Activated CD4-positive, alpha-beta T cell treated with anti-CD3 and anti-CD28 coated beads for 48 hours (primary cell): ENCODE measurements at places on chromosomes 16 and 17.

GRCh38 chr17:8868529-8868951, 1.1 kb upstream of the PIK3R6 start:
- no peak for DNase-seq

- DNase-seq = no peak
Observed at GRCh38 chr16:81836279-81837054, 57.4 kb downstream of the PLCG2 start.

GRCh38 chr16:29760567-29761279, 14.9 kb upstream of the C16orf54 start:
- DNase-seq = no peak

GRCh38 chr17:80422276-80422675, 7.3 kb downstream of the ENDOV start:
- DNase-seq = no peak

DNA sequence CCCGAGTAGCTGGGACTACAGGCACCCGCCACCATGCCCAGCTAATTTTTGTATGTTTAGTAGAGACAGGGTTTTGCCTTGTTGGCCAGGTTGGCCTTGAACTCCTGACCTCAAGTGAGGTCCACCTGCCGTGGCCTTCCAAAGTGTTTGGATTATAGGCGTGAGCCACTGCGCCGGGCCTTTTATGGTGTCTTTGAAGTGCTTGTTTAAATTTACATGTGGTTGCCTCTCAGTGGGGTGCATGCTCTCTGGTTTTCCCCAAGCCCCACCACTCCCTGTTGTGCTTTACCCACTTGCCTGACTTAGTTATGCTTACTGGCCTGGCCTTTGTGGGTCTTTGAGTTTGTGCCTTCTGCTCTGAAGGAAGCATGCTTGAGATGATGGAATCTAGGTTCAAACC, 132.0 kb downstream of the PRKCB start:
- DNase-seq = no peak

DNA sequence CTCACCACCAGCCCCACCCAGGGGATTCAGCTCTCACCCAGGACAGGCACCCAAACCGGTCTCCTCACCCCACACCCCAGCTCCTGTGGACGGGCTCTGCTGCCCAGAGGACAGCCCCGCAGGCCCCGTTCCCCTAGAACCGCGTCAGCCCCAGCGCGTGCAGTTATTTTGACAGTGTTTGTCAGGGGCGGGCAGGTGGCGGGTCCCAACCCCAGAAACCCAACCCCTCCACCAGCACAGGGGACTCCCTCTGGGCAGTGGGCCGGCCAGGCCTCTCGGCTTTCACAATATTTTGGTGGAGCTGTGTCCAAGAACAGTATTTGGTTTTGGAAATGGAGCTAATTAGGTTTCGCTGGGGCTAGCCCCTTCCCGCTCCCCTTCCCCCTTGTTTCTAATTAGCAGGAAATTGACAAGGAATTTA, 44.8 kb downstream of the BAHCC1 start:
- DNase-seq = no peak

- DNase-seq = no peak
Observed at GRCh38 chr16:13448346-13448745, 471.6 kb upstream of the ERCC4 start.

- no peak for DNase-seq
Observed at GRCh38 chr16:86965840-86966550, 351.2 kb downstream of the C16orf95 start.

DNA sequence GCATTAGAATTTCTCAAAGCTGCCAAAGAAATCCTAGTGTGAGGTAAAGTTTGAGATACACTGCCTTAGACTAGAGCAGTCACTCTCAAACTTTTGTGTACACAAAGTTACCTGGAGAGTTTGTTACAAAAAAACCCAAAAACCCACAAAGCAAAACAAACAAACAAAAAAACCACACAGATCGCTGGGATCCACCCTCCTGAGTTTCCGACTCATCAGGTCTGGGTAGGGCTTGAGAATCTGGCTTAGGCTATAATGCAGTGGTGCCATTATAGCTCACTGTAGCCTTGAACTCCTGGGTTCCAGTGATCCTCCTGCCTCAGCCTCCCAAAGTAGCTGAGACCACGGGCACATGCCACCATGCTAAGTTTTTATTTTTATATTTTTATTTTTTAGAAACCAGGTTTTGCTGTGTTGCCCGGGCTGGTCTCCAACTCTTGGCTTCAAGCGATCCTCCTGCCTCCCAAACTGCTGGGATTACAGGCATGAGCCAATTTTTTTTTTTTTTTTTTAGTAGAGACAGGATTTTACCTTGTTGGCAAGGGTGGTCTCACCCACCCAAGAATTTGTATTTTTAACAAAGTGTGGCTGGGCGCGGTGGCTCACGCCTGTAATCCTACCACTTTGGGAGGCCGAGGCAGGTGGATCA, 22.3 kb upstream of the SMG1 start:
- no peak for DNase-seq

DNA sequence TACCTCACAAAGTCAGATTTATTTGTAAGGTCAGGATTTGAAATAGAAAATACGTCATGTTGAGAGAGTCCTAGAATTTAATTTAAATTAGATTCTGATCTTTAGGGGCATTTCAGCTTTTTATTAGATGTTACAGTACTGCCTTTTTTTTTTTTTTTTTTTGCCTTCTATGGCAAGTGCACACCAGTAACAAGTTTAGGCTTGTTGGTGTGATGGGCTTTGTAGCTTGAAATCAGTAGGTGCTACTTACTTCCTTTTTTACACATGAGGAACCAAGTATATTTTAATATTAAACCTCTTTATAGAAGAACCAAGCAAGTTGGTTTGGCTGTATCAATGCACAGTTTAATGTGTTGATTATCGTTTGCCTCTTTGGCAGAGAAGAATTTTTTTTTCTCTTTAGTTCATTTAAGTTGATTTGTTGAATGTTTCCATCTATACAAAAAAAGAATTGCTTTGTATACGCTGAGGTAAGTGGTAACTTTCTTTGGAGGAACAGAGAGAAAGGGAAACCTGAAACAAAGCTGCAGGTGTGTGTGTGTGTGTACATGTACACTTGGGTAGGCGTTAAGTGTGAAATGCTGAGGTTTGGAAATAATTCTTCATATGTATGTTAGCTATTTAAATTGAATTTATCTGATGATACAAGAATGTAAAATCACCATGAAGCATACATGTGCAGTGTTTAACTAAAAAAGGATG, 15.7 kb downstream of the RBL2 start:
- DNase-seq = no peak

GRCh38 chr17:21379080-21379711, 3.0 kb downstream of the KCNJ12 start:
- no peak for DNase-seq

- no peak for DNase-seq
Observed at GRCh38 chr16:80197741-80198201, 343.0 kb upstream of the DYNLRB2 start.

DNA sequence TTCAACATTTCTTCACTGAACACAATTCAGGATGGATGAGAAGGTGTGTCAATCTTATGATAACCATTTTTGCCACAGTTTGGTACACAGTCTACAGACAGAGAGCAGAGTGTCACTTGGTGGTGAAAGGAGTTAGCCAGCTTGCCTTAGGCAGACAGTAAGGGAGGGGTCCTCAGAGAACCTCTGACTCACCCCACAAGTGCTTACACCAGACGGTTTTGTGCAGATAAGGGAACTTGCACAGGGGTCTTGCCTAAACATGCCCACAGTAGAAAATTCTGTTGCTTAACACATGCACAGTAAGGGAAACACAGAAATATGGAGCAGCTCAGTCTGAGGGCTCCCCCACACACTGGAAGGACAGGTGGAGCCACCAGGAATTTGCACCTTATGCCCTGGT, 204.5 kb upstream of the CDH8 start:
- DNase-seq = no peak

DNA sequence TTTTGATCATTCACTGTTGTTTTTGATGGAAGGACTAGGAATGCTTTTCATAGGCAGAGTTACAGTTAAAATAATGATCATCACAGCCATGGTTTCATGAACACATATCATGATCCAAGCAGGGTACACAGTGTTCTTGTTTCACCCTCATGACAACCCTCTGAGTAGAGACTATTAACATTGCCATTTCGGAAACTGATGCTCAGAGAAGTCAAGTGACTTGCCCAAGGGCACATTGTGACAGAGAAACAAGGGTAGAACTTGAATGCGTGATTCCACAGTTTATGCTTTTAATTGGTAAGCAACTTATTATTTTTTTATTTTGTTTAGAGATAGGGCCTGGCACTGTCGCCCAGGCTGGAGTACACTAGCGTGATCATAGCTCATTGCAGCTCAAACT, 202.3 kb downstream of the KATNIP start:
- DNase-seq = no peak

GRCh38 chr17:50134206-50135110, 4.5 kb upstream of the SAMD14 start:
- no peak for DNase-seq

- DNase-seq = no peak
Observed at GRCh38 chr17:41304091-41304490, 1.4 kb upstream of the KRTAP29-1 start.

DNA sequence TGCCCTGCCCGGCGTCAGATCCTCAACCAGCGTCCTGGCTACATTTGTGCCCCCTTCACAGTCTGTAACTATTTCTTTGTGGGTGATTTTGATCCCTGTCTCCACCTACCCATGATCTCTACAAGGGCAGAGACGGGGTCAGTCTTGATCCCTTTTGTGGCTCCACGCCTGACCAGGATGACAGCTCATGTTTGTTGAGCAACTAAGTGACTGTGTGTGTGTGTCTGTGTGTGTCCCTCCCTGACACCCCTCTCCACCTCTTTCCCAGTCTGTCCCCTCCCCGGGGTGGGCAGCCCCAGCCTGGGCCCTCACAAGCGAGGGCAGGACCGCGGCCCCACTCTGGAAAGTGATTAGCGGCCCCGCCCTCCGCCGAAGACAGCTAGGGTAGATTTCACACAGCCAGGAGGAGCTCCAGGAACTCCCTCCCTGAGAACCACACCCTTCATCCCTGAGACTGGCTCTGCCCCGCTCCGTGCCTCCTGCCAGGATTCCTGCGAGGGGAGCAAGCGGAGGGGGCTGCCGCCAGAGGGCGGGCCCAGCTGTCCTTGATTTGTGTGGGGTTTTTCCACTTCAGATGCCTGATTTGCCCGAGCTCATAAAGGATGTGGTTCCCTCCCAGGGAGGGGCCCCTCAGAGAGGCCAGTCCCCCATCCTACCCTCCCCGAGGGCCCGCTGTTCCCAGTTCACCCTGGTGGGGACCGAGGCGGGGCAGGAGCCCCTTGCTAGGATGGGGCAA, 5.3 kb upstream of the HS3ST6 start:
- DNase-seq = no peak

DNA sequence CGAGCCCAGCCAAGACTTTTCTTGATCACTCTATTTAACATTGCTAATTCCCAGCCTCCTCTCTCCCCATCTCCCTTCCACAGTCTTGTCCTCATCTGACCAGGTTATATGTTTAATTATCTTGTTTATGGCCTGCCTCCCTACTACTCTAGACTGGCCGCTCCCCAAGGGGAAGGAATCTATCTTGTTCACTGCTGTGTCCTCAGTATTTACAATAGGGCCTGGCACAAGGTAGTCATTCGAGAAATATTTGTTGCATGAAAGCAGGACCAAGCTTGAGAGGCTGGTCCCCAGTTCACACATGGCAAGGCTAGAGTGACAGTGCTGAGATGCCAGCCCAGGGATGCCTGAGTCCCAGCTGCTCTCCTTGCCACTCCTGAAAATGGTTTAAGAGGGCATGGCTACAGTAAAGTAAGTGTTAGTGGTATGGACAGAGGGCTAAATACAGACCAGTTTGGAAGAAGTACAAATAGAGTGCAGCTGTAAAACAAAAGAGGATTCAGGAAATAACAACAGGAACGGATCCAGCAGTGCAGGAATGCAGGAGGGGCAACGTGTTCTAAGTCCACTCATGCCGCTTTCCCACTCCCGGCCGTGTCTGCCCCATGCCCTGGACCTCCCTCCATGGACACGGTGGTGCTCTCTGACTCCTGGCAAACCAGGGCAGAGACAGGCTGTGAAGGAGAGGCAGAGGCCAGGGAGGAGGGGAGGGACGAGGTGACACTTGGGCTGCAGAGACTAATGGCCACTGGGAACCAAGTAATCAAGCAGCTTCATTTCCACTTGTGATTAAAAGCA, 65.6 kb downstream of the TOM1L2 start:
- DNase-seq = no peak

GRCh38 chr16:72794319-72794718, 253.6 kb downstream of the ZFHX3 start:
- DNase-seq = no peak

DNA sequence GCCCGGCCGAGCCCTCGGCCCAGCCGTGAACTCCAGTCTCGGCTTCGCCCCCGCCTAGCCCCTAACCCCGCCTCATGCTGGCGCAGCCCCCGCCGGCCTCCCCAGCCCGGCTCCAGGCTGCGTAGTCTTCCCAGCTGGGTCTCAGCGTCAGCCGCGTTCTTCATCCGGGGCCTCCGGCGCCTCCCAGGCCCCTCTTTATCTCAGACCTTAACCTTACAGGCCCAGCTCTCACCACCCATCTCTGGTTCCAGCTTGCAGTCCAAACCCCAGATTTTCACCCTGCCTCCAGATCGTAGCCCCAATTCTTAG, at the start of gene PROCA1:
PROCA1 (minus strand) TSS at position 166 of the 309 bp plus-strand sequence. CDS start 228 bp downstream, outside the sequence.
- DNase-seq = peak; percentile 52

- no peak for DNase-seq
Observed at GRCh38 chr17:12024327-12024726, 3.6 kb downstream of the MAP2K4 start.

DNA sequence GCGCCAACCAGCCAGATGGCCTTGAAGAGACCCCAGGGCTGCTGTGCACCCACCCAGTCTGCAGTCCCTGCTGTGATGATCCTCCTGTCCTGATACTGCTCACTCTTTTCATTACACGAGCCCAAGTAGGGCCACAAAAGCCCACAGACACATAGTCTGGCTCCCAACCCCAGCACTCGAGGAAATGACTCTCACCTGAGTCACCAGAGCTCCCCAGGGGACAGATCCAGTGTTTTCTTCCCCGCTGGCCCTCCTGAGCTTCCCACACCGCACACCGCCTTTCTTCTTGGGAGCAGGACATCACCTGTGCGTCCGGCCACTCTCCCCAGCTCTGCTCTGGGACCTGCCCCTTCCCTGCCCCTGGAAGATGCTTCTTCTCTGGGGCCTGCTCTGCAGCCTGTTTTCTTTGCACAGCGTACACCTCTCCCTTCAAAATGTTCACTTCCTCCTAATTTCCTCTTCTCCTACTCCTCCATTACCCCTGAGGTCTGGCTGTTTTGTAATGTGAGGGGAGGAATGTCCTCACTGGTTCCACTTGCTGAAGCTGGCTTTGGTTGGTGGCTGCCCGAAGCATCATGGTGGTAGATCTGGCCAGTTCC, 2.0 kb upstream of the SCN4A start:
- DNase-seq = no peak

DNA sequence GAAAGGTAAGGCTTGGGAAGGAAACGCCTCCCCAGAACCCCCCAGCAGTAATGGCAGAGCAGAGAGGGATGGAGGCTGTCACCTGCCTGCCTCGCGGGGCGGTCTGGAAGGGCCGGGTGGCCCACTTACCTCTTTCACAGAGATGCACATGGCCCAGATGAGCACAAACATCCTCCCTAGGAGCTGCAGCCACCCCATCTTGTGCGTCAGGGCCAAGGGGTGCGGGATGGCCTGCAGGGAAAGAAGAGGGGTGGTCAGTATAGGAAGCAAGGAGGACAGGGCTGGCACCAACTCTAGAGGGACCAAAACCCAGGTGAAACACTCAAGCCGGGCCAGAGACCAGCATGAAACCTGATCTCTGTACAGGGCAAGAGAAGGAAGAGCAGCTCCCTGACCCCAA, 29.7 kb downstream of the TRPV3 start:
- no peak for DNase-seq
